AG10803 (cell line): ENCODE measurements at places on chromosomes 16 and 17.

GRCh38 chr16:31464348-31464769, 5.1 kb downstream of the ARMC5 start:
- DNase-seq = no peak

DNA sequence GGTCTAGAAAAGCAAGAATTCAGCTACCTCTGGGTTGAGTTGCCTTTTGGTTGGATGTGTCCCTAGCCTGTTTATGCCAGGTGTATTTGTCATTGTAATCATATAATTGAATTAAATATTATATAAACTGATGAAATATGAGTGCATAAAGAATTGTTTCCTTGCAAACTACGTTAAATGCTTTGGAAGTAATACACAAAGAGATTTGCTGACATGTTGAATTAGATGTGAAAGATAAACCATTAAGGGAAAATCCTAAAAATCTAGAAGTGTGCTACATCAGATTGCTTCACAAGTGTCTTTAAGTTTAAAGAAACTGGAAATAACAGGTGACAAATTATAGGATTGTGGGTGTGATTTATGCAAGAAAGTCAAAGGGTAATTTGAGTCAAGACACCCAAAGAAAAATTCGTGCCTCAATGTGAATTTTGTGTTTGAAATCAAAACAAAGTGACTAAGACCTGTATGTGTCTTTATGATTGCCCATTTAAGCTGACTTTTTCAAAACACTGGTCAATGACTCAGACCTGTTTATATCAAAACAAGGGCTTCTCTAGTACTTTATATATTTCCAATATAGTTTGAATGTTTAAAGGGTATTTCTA, 5.1 kb upstream of the PYY start:
- DNase-seq = no peak

DNA sequence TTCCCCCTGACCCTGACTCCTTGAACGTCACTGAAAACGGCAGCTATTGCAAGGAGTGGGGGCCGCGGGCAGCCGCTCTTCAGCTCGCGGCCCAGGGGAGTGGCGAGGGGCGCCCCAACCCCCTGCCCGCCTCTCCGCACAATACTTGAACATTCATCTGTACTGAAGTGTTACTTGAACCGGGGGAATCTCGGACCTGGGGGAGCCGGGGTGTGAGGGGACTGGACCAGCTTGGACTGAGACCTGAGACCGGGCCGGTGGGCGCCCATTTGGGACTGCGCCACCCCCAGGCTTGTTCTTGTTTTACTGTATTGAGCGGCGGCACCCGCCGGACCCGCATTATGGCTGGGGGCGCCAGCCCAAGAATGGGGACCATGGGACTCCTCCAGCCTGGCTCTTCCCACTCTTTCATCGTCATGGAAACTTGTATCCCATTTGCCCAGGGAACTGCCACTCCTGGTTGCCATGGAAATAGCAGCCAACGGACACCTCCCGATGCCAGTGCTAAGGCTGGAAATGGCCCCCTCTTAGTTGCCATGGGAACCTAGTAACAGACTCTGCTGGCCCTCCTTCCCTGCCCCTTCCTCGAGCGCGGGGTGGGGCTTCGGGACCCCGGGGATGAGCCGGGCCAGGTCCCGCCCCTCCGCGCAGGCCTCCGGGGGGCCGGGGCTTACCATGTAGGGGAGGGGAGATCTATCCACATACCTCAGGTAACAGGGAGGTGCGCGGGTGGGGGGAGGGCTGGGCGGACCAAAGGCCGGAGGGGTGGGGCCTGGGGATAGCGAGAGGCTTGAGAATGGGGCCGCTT, 805 bp upstream of the ORAI3 start:
- peak; percentile 96 for DNase-seq

DNA sequence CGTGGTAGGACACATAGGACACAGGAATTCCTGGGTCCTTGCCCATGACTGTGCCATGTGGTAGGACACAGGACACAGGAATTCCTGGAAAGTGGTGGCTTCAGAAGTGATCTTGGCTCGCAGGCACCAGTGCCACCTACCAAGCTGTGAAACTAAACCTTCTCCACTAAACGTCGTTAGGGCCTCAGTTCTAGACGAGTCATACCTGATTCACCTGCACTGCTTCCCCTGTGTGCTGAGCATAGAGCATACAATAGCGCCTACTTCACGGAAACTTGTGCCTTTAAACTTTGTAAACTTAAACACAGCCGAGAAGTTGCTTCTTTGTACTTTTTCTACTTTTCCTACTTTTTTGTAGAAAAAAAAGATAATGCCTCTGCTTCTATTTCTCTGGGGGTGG, 4.8 kb downstream of the SOX8 start:
- DNase-seq = no peak

DNA sequence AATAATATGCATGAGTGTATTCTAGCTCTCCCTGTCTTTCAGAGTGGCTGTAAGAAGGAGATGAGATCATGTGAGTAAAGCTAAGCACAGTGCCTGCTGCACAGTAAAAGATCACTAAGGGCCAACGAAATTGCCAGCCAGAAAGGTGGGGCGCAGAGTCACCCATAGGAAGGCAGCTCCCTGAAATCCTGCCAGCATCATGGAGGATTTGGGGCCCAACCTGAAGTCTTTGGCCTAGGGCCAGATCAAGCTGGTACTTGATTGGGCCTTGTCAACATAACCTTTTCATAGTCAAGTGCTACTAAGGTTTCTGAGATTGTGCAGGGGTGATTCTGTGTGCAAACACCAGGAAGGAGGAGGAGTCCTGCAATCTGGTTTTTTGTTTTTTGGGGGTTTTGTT, 16.5 kb downstream of the SCNN1B start:
- DNase-seq = no peak

DNA sequence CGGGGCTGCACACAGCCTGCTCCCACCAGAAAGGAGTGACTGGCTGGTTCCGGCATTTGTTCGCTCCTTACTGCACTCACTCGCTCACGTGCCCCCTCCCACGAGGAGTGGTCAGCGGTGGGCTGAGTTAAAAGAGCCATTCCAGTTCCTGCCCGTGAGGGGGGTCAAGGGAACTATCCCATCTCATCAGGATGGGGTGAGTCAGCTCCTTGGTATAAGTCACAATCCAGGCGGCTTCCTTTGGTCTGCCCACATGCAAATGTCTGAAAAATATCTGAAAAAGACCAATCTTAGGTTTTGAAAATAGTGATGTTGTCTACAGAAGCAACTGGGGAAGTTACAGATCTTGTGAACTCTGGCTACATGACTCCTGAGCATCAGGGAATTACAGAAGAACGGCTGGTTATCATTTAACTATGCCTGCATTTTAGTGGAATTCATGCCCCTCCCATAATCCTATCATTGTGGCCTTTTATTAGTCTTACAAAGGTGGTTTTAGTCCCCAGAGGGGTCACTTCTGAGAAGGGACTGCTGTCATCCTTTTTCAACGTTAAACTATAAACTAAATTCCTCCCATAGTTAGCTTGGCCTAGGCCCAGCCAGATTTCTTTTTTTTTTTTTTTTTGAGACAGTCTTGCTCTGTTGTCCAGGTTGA, 9.8 kb upstream of the TNFSF12 start:
- DNase-seq = no peak

GRCh38 chr16:47236716-47237115, 93.0 kb upstream of the NETO2 start:
- no peak for DNase-seq

- DNase-seq = no peak
Measured at GRCh38 chr16:57424583-57424982, 20.0 kb downstream of the CCL17 start.

GRCh38 chr16:84281074-84281473, 13.6 kb upstream of the WFDC1 start:
- DNase-seq = peak; percentile 15

- no peak for DNase-seq
Measured at GRCh38 chr16:11088831-11089230, 144.5 kb downstream of the CLEC16A start.

GRCh38 chr17:61340431-61341209, 59.0 kb upstream of the TBX2 start:
- DNase-seq = no peak

DNA sequence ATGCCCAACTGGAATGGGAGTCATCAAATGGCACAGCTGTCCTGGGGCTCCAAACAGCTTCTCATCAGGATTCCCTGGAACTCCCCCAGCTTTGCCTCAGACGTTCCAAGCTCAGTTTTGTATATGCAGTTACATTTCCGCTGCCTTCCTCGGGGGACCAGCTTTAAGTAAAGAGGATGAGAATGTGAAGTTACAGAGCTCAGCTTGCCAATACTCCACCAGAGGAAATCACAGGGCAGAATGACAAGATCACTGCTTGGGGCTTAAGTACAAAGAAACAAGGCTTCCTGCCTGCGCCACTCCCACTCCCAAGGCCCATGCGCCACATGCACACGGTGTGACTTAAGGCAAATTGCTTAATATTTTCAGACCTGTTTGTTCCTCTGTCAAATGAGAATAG, 272.4 kb upstream of the CDH11 start:
- DNase-seq = no peak

GRCh38 chr16:9092282-9092977, 986 bp downstream of the HAPSTR1 start:
- DNase-seq = no peak

DNA sequence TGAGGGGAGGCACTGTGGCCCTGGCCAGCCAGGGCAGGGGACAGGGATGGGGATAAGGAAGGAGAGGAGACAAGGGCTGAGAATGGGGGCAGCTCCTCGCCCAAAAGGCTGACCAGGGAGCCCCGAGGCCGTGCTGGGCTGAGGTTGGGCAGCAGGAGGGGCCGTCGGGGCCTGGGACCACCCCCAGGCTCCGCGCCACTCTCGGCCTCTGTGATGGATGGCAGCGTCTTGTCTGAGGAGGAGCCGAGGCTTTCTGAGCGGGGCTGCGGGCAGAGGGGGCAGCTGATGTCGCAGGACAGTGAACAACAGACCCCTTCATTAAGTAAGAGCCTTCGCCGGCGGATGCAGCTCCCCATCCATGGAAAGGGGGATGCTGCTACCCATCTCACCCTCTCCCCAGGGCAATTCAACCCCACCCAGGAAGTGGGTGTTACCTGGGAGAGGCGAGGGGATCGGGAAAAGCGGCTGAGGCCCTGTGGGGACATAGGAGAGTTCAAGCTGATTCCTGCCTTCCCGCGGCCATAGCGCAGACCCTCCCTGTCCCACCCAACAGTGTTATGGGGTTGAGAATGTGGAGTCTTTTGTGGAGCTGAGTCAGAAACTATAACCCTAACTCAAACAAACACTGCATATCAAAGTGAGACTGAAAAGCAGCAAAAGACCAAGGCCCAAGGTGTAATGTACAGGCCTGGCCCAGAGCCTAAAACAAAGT, 9.1 kb upstream of the RAB5C start:
- DNase-seq = no peak
